GM23248 (cell line): ENCODE measurements at places on chromosomes 5 and 9.

- peak overlapping the region; percentile 59 for H3K4me3 ChIP-seq
- DNase-seq = peak; percentile 30
- H3K27me3 ChIP-seq = peaks cover 12% of the 10 kb centered on the region; the same call in 1 of the 2 replicates
- no peaks in the 10 kb centered on the region for H3K36me3 ChIP-seq
- peaks cover 6% of the 10 kb centered on the region; the same call in 1 of the 2 replicates for H3K4me1 ChIP-seq
These were observed 284.1 kb downstream of the NFIB start for GRCh38 chr9:14029806-14030374.

DNA sequence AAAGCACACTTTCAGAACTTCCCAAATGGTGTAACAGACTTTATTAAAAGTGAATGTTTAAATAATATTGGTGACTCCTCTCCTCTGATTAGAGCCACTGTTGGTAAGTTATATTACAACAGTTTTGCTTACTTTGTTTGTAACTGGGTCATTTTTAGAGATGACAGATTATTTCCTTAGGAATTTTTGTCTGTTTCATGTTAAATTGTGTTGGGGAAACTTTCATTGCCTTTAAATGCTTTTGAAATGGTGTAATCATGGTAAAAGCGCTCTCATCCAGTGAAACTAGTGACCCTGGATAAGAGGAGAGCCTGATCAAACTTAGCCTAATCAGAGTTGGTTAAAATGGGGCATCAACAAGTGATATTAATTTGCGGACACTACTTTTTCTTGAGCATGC is 39.4 kb downstream of the TNPO1 start:
- DNase-seq = peak; percentile 39
- H3K4me3 ChIP-seq = no peak overlapping the region
- H3K27me3 ChIP-seq = no peaks in the 10 kb centered on the region
- H3K36me3 ChIP-seq = peaks cover 77% of the 10 kb centered on the region
- H3K4me1 ChIP-seq = peaks cover 42% of the 10 kb centered on the region

- no peaks in the 10 kb centered on the region for H3K27me3 ChIP-seq
- no peak overlapping the region for H3K4me3 ChIP-seq
- no peak overlapping the region for H3K27ac ChIP-seq
- H3K36me3 ChIP-seq = no peaks in the 10 kb centered on the region
- DNase-seq = no peak
These were observed 4.6 kb downstream of the SNCAIP start for GRCh38 chr5:122316656-122317055.

DNA sequence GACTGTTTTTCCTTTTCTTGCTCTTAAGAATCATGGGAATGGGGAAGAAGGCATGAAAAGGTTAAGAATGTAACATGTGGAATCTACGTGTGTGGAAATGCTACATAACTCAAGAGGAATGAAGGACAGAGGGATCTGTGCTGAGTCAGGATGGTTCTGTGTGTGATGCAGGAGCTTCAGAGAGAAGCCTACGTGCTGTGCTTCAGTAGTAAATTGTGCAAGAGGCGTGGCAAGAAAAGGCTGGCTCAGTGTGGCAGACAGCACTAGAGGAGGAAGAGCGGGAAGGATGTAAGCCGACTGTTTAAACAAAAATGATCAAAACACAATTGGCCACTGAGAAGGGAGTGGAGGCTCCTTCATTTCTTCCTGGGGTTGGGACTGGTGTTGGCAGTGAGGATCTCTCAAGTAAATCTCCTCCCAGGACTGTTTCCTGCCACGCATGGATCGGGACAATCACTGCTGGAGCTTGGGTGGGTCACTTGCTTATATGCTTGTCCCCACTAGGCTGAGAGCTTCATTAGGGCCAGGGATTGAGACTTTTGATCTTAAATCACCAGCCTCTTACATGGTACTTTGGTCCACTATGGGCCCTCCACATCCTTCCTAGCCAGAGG is 59.4 kb upstream of the BASP1 start:
- H3K27ac ChIP-seq = peak overlapping the region; percentile 95
- peaks cover 41% of the 10 kb centered on the region for H3K4me1 ChIP-seq
- no peaks in the 10 kb centered on the region for H3K27me3 ChIP-seq
- peak; percentile 98 for DNase-seq
- no peaks in the 10 kb centered on the region for H3K36me3 ChIP-seq
- peak overlapping the region; percentile 42 for H3K4me3 ChIP-seq

DNA sequence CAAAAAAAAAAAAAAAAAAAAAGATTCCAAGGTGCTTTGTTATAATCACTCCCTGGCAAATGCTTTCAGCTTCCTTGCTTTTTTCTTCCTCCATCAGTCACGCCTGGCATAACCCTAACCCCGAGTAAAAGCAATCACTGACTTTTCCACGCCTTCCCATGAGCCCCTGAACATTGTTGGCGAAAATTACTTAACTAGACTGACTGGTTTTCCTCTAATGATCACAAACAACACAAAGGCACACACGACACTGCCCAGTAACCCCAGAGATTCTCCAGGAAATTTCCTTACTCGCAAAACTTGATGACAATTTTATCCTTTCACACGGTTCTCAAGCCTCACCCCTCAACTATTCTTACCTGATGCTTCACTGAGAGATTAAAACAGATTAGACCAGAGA is 11.4 kb upstream of the PTGR1 start:
- DNase-seq = no peak
- H3K27me3 ChIP-seq = peaks cover 10% of the 10 kb centered on the region; the same call in 1 of the 2 replicates
- no peaks in the 10 kb centered on the region; the same call in 1 of the 2 replicates for H3K4me1 ChIP-seq
- no peak overlapping the region for H3K27ac ChIP-seq
- H3K4me3 ChIP-seq = no peak overlapping the region
- no peaks in the 10 kb centered on the region for H3K36me3 ChIP-seq

DNA sequence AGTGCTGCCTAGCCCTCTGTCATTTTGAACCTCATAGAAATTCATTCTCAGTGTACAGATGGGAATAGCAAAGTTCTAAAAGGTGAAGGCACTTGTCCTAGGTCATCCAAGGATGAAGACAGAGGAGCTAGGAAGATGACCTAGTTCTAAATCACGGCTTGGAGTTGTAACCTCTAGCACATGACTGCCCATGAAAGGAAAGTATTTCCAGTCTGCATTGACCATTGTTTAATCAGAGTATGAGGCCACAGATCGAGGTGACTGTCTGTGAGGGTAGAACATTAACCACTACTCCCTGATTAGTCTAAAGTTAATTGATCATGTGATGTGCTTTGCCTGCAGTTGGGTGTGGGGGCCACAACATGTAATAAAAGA is 674 bp upstream of the TNFSF15 start:
- no peak for DNase-seq
- H3K4me3 ChIP-seq = no peak overlapping the region
- H3K4me1 ChIP-seq = no peaks in the 10 kb centered on the region
- H3K36me3 ChIP-seq = no peaks in the 10 kb centered on the region
- H3K27ac ChIP-seq = no peak overlapping the region

DNA sequence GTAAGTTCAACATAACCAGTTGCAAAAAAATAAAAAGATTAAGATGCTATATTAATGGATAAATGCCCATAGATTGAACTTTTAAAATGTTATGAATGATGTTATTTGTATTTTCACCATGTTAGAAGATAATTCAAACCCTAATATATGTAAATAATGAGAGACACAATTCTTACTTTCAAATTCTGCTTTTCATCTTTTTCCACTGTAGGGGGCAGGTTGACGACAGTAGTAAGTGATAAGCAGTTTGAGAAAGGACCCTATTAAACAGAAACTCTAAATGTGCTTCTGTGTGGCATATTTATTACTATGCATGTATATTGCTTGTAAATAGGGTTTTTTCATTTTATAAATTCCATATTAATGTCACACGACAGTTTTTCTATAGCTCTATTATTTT is 591.1 kb downstream of the SEMA5A start:
- H3K27me3 ChIP-seq = no peaks in the 10 kb centered on the region
- H3K27ac ChIP-seq = no peak overlapping the region
- H3K4me1 ChIP-seq = no peaks in the 10 kb centered on the region
- peak; percentile 9 for DNase-seq
- H3K4me3 ChIP-seq = no peak overlapping the region
- no peaks in the 10 kb centered on the region for H3K36me3 ChIP-seq

- H3K4me1 ChIP-seq = no peaks in the 10 kb centered on the region
- peak; percentile 88 for DNase-seq
- no peak overlapping the region for H3K27ac ChIP-seq
- H3K27me3 ChIP-seq = no peaks in the 10 kb centered on the region
- H3K4me3 ChIP-seq = no peak overlapping the region
These were observed 203.8 kb downstream of the SNCAIP start for GRCh38 chr5:122515709-122516431.

GRCh38 chr5:32390819-32391591 is 53.5 kb downstream of the ZFR start:
- H3K36me3 ChIP-seq = peaks cover 67% of the 10 kb centered on the region
- H3K27me3 ChIP-seq = no peaks in the 10 kb centered on the region
- H3K4me3 ChIP-seq = no peak overlapping the region

GRCh38 chr5:105150323-105150722 is 1587.7 kb upstream of the NUDT12 start:
- no peaks in the 10 kb centered on the region for H3K36me3 ChIP-seq
- no peak overlapping the region for H3K27ac ChIP-seq
- no peaks in the 10 kb centered on the region for H3K27me3 ChIP-seq
- DNase-seq = no peak

- no peak overlapping the region for H3K27ac ChIP-seq
- H3K27me3 ChIP-seq = no peaks in the 10 kb centered on the region
- no peak for DNase-seq
- no peaks in the 10 kb centered on the region for H3K4me1 ChIP-seq
- no peak overlapping the region for H3K4me3 ChIP-seq
These were observed 186.1 kb upstream of the IZUMO3 start for GRCh38 chr9:24731754-24732153.

DNA sequence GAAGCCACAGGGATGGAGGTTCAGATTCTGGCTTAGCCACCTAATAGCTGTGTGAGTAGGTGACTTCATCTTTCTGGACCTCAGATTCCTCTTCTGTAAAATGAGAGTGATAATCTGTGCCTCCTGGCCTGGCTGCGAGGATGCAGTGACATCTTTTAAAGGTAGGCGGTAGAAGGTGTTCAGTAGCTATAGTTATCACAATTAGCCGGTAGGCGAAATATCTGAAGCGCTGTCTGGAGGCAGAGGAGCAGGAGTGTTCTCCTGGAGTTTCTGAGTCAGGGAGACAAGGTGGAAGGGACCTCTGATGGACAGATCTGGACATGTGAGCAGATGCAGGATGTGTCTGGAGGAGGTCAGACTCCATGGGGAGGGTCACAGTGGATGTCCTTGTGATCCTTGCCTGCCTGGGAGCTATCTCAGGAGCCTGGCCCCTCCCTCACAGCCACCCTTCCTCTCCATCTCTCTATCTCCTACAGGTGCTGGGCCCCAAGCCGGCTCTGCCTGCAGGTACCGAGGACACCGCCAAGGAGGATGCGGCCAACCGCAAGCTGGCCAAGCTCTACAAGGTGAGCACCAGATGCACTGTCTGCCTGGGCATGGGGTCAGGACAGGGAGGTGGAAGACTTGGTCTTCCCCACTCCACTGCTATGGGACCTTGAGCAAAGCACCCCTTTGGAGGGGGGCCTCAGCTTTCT is 45.6 kb downstream of the GSN start:
- peaks cover 35% of the 10 kb centered on the region for H3K36me3 ChIP-seq
- DNase-seq = no peak
- H3K27ac ChIP-seq = no peak overlapping the region
- no peaks in the 10 kb centered on the region; the same call in 1 of the 2 replicates for H3K4me1 ChIP-seq
- no peaks in the 10 kb centered on the region for H3K27me3 ChIP-seq

- no peaks in the 10 kb centered on the region for H3K4me1 ChIP-seq
- no peak overlapping the region for H3K27ac ChIP-seq
- H3K36me3 ChIP-seq = no peaks in the 10 kb centered on the region
- no peak for DNase-seq
- H3K4me3 ChIP-seq = no peak overlapping the region
These were observed 575.8 kb downstream of the TLE1 start for GRCh38 chr9:81113453-81114124.

DNA sequence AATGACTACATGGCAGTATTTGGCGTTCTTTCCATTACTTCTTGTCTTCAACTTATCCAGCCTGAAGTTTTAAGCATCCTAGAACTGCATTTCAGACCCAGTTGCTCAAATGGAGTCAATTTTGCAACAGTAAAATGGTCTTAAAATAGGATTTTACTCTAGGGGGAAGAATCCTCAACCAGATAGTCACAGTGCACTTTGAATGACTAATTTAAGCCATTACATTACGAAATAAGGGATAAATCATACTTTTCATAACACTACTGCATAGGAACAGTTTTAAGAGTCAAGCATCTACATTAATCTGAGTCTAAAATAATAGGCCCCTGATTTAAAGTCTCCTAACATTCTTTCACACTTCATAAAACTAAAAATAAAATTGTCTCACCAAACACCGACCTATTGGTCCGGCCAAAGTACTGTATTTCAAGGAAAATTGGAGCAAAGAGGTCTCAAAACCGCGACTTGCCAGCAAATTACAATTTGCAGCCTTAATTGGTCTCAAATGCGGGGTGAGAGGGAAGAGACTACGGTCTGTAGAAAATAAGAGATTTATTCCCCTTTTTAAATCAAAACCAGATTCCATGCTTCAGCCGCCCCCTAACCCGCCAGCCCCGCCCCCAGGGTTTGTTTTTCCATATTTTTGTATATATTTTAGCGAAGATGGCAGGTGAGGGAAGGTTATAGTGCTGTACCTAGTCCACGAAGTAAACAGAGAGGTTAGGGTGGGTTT is 1.2 kb upstream of the SMARCA2 start:
- H3K4me1 ChIP-seq = peaks cover 16% of the 10 kb centered on the region
- DNase-seq = peak; percentile 77
- H3K36me3 ChIP-seq = no peaks in the 10 kb centered on the region
- H3K27ac ChIP-seq = peak overlapping the region; percentile 83
- H3K4me3 ChIP-seq = peak overlapping the region; percentile 86
- no peaks in the 10 kb centered on the region for H3K27me3 ChIP-seq

DNA sequence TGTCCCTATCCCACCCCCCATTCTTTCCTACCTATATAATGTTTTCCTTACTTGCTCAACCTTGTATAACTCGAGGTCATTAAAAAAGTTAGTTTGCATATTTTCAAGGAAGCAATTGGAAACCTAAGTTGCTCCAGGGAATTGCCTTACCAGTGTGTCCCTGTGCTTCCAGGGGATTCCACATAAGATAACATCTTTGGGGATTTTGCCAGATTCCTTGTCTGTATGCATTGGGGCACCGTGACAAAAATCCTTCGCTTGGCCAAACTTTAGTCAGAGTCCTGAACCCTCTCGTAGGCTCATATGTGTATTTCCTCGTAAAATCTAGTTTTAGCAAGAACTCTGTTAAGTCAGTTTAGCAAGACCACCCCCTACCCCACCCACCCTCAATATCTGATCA is 14.7 kb upstream of the OSMR start:
- H3K4me3 ChIP-seq = no peak overlapping the region
- DNase-seq = no peak
- no peak overlapping the region for H3K27ac ChIP-seq
- H3K27me3 ChIP-seq = no peaks in the 10 kb centered on the region
